ENCODE measurements at places on chromosomes 7 and 10.

DNA sequence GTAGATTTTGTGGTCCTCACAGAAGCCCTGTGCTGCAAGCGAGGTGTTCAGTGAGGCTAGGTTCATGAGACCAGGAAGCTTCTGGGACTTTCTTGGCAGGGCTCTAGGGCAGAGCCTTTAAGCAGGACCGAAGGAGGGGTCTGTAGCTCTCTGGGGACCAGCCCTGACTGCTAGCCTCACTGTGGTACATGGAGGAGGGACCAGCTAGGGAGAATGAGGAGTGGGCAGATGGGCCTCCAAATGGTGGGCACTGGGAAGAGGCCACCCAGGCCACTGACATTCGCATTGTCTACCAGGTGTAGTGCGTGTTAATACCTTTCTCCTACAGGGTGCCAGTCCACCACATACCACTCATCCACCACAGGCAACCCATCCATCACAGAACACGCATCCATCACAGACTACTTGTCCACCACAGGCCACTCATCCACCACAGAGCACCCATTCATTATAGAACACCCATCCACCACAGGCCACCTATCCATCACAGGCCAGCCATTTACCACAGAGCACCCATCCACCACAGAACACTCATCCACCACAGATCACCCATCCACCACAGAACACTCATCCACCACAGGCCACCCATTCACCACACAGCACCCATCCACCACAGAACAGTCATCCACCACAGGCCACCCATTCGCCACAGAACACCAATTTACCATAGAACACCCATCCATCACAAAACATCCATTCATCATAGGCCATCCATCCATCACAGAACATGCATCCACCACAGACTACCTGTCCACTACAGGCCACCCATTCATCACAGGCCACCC lies 31.6 kb upstream of the ZNF488 start:
- no peak for DNase-seq

- no peak for DNase-seq
These were observed 117.9 kb upstream of the KLF6 start for GRCh38 chr10:3902809-3903410.

GRCh38 chr7:155729847-155730246 lies 82.4 kb downstream of the SHH start:
- DNase-seq = peak; percentile 15

DNA sequence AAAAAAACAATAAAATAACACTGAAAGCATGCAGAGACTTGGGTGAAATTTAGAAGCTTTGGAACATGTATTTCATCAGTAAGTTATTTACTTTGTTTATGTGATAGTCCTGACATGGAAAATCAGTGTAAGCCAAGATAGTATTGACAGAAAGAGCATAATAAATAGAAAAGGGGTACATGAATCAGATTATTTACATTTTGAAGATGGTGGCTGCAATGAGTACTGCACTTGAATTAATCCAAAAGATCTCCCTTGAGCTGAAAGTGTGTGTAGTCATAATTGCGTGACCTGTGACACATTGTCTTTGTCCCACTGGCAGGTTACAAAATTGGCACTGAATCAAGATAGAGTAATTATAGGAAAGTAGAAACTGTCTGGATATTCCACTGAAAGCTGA lies 562.9 kb downstream of the GFRA1 start:
- DNase-seq = no peak

GRCh38 chr10:65548001-65548400 lies 1377.8 kb upstream of the LRRTM3 start:
- no peak for DNase-seq

- DNase-seq = no peak
These were observed 39.1 kb downstream of the VOPP1 start for GRCh38 chr7:55533050-55533728.

- no peak for DNase-seq
These were observed 17.1 kb upstream of the AKR1B1 start for GRCh38 chr7:134476044-134476443.

- DNase-seq = no peak
These were observed 43.0 kb upstream of the CDK1 start for GRCh38 chr10:60735244-60735643.

GRCh38 chr10:34102893-34103506 lies 712.1 kb downstream of the PARD3 start:
- DNase-seq = no peak

All from NCI-H1048 (cell line).